Activated CD8-positive, alpha-beta T cell treated with anti-CD3 and anti-CD28 coated beads for 36 hours (primary cell): ENCODE measurements at places on chromosomes 2 and 18.
A peak's percentile ranks its signal among the peaks of the same experiment; 100 is the strongest.

DNA sequence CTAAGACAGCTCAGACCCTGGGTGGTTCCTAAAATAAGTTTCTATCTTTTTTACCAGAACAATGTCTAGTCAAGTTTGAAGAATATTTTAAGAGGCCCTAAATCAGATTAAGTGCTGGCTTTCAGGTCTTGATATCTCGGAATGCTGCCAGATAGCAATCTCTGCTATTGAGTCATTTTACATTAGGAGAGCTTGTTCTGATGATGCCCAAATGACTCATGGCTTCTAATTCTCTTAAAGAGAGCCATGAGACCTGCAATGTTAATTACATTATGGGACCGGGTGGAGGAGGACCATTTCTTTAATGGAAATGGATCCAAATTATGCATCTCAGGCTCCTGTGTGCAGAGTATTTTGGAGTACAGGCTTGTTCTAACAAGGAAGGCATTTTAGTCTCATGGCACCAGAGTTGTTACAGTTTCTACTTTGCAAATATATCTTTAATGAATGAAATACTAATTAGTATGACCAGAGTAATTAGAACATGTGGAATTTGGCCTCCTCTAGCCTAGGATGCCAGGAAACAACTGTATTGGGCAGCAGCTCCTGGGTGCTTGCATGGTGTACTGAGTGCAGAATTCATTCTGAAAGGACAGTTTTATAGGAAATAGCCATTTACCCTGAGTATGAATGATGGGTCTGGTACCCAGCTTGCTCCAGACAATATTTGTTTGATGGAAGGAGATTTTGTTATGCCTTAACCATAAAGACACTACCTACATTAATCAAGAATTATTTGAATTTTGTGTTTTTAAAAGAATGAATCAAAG, 94.0 kb upstream of the SULT1C3 start:
- no peak for DNase-seq

- DNase-seq = no peak
Observed at GRCh38 chr18:55283309-55283708, 304.7 kb downstream of the TCF4 start.

DNA sequence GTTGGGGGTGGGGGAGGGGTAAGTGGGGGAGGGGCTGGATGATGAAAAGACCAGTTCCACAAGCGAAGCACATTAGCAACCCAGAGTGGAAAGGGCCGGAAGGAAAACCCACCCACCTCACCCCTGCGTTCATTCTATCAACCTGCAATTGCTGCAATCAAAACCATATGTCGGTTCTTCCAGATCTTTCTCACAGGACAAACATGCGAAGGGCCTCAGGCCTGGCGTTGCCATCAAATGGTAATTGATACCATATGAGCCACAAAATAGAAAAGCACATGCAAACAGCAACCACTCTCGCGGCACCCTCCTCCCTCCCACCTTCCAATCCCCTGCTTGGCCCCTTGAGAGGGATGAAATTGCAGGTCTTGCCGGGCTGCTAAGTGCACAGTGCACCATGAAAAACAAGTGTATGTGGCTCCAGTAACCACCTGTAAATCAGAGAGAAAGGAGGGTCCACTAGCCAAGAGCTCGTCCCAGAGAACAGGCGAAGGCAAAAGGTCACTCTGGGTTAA, 287.5 kb downstream of the TCF4 start:
- no peak for DNase-seq

DNA sequence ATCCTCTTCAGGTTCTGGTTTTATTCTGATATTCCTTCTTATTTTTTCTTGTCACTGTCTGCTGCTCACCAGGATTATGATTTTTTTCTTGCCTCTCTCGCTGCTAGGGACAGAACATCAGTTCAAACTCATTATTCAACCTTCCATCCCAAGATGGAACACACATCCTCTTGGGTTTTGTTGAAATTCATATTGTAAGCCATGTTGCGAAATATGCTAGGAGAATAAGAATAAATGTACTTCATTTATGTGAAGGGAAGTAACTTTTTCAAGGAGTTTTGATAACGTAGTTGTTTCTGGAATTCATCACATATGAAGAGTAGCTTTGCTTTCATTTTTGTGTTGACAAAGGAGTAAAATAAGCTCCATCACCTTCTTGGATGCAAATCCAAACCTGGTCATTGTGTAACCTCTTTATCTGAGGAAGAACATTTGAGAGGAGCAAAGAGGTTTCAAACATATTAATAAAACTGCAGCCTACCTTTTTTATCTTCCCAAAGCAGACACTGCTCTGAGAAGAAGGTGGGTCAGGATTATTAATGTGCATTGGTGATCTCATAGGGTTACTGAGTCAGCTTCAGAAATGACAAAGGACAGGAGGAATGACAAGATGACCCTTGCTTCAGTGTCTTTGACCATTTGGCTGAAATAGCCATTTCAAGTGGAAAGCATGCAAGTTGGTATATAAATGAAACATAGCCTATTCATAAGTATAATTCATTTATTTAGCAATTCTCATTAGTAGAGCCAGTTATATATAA, 280.0 kb downstream of the GULP1 start:
- DNase-seq = no peak

DNA sequence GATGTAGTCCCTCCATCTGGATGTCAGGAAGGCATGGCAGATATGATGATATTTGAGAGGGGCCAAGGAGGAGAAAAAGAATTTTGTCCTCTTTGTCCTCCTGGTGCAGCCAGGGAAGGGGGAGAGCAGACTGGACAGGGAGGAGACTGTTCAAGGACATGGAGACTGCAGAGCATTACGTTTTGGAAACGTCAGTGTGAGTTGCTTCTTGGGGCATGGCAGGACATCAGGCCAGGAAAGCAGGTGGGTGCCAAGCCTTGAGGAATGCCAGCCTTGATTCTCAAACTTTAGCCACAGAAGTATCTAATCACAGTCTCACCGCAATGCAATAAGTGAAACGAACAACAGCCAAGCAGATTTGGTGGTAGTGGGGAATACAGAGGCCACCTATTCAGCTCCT, 66.2 kb downstream of the BMP10 start:
- no peak for DNase-seq

GRCh38 chr18:10838553-10838952, 310.8 kb downstream of the PIEZO2 start:
- no peak for DNase-seq

GRCh38 chr2:152154462-152154861, 21.1 kb downstream of the STAM2 start:
- no peak for DNase-seq

GRCh38 chr2:157501026-157501425, 57.1 kb upstream of the CYTIP start:
- no peak for DNase-seq

DNA sequence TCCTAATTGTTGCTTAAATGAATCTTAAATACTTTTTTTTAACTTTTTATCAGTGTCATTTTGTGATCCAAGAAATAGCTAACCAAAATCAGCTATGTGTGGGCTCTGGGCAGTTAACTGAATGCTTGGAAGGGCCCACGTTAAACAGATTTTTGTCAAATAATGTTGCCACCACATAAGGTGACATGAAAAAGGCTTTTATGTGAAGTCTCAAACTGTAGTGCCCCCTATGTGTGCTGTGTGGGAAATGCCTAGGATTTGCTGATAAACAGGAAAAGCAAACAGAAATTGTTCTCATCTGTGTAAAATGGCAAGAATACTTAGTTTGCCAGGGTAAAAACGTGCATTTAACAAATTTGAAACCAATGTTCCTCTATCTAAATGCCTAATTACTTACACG, 242.2 kb downstream of the ZNF516 start:
- peak; percentile 32 for DNase-seq

GRCh38 chr18:40673150-40673549, 1281.9 kb upstream of the PIK3C3 start:
- DNase-seq = no peak

DNA sequence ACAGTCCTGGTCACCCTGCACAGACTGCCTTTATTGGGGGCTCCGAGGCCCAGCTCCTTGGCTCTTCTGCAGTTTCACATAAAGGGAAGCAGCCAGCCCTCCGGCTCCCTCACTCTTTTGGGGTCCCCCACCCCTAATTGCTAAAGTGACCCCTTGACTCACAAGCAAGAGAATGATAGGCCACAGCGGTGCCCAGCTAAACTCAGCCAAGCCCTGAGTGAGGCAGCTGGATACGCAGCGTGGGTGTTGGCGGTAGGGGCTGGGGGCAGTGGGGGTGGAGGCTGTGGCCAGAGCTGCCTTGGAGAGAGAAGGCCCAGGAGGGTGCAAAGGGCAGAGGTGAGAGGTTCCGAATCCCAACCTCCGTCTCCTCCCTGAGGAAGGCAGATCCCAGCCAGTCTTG, 25.5 kb upstream of the ALPP start:
- no peak for DNase-seq
